ENCODE measurements at places on chromosomes 2 and 18.

DNA sequence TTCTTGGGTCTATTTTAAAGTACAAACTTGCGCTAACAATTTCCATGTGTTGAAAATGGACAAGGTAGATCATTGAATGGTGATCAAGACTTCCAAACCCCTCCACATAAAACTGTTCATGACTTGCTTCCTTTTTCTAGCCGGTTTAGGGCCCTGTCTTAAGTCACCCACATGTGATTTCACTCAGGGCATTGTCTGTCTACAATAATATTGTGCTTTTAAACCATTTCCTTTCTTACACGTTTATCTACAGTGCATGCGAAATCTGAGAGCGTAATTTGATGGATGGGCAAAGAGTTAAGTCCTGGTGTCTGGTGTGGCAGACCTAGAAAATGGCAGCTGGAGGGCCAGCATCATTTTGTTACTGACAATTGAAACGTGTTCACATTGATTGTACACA lies 2.0 kb upstream of the ZNF516 start:
- DNase-seq = no peak

- DNase-seq = no peak
Observed at GRCh38 chr2:71125506-71126294, 4.3 kb downstream of the MCEE start.

GRCh38 chr2:50722776-50723175 lies 309.2 kb downstream of the NRXN1 start:
- no peak for DNase-seq

GRCh38 chr2:121030523-121030922 lies 254.5 kb downstream of the TFCP2L1 start:
- DNase-seq = no peak

- DNase-seq = no peak
Observed at GRCh38 chr18:47519277-47519676, 267.8 kb upstream of the SKOR2 start.

- DNase-seq = peak; percentile 52
Observed at GRCh38 chr18:47953471-47953931, 23.0 kb upstream of the SMAD2 start.

DNA sequence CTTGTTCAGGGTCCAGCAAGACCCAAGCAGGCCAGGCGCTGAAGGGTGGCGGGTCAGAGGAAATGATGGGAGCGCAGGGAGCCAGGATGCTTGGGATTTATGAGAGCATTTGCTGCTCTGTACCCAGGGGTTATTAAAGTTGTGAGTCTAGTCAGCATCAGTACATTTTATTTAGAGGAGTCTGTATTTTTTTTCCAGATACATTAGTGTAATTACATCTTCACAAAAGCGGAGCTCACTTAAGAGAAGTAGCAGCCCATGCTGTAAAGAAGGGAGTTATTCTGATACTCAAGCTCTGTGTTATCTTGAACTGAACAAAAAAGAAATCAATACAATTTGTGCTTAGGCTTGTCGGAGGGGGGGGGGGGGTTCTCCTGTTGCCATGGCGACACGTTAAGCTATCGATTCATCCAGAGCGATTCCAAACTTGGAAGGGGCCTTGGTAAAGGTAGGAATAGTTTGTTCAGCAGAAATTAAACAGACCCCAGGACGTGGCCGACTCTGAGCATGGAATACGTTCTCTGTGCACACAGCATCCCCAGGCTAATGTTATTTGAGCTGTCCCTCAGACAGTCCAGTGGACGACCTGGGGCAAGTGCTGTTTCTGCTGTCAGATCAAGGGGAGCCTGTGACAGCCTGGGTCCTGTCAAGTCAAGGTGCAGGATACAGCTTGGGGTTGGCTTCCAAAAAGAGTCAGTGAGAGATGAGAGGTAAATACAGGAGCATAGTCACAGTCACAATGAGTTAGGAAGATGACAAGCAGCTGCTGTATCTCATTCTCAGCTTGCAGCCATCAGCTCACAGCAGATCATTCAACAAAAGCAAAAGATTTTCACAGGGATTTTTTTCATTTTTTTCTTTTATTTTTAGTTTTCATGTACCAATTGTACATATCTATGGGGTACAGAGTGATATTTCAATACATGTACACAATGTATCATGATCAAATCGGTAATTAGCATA lies 387.6 kb downstream of the DCDC2C start:
- no peak for DNase-seq

- no peak for DNase-seq
Observed at GRCh38 chr2:239587311-239587731, 186.5 kb upstream of the HDAC4 start.

DNA sequence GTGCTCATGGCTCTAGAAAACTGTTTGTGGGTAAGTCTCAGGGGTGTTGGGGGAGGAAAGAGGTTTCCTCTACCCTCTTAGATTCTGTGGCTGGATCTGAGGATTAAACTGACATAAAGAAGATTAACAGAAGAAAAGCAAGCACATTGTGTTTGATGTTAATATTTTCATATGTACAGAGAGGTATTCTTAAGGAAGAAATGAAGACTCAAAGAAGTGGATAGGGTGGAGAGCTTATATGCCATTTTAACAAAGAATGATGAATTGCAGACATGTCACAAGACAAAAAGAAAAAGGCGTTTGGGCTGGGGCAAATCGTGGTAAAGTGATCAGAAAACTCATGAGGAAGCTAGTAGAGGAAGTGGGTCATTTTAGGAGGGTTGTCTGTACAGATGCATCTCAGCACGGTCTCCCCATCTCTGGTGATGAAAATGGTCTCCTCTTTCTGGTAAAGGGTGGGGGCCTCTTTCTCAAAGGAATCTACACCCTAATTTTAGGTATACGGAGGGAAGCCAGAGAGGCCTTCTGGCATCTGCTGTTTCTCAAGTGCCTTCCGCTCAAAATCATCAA lies 17.8 kb downstream of the FAM110C start:
- DNase-seq = no peak

GRCh38 chr2:68943581-68944568 lies 8.8 kb downstream of the GKN2 start:
- peak; percentile 74 for DNase-seq

DNA sequence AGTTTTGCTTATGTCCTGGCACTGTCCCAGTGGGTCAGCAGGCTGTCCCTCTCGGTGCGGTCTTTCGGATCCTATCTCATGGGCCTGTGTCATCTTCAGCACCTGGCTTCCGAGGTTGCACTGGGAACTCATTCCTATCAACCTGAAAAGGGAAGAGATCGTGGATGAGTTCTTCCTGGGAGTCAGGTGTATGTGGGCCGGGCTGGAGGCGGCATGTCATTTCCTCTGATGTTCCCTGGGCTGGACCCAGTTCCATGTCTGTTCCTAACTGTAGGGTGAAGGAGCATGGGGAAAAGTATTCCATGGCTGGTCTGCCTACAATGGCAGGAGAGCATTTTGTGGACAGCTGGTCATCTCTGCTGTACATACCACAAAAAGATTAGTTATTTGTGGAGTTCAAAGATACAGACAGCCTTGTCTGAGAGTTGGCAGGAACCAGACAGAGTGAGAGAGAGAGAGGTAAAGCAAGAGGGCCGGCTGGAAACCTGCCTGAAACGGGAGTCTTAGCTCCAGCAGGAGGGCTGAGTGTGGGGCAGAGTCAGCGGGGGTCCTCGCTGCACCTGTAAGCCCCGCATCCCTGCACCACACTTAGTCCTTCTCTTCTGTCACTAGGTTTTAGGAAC lies 25.2 kb downstream of the FAM228A start:
- no peak for DNase-seq

GRCh38 chr2:237625777-237626176 lies 1.6 kb upstream of the LRRFIP1 start:
- no peak for DNase-seq

- no peak for DNase-seq
Observed at GRCh38 chr2:112866128-112866835, 29.7 kb upstream of the IL1B start.

- no peak for DNase-seq
Observed at GRCh38 chr18:26255695-26256622, 29.7 kb downstream of the TAF4B start.

- no peak for DNase-seq
Observed at GRCh38 chr2:65626831-65627230, 194.4 kb upstream of the SPRED2 start.

- DNase-seq = peak; percentile 39
Observed at GRCh38 chr2:138060301-138060635, 96.0 kb downstream of the HNMT start.

GRCh38 chr2:174013315-174013751 lies 48.2 kb upstream of the SP3 start:
- peak; percentile 43 for DNase-seq

DNA sequence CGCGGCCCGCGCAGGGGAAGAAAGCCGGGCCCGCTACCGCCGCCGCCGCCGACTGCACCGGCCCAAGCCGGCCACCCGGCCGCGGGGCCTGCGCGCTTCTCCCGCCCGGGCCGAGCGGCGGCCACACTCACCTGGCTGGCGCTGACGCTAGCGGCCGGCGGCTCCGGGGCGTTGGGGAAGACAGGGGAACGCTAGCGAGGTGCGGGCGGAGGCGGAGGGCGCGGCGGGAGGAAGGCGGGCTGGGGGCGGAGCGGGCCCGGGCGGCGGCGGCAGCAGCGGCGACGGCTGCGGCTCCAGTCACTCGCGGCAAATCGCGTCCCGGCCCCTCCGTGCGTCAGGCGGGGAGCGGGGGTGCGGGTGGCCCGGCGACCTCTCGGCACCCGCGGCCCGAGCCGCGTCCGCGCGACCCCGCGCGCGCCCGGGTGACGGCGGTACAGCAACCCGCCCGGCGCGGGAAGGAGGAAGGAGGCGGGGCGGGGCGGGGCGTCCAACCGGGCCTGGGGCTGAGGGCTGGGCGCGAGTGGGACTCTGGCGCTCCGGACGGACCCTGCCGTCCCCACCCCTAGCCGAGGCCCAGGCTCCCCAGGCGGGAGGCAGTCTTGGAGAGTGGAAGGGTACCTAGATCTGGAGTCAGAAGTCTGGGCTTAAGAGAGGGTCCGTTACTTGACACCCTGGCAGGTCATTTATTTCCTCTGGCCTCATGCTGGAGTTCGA lies at the start of gene SESTD1:
Gene SESTD1 (minus strand): TSS at position 465 of the 714 bp plus-strand sequence. CDS start 72,991 bp downstream, outside the sequence.
- DNase-seq = peak; percentile 82

GRCh38 chr2:86301711-86302202 lies 35.7 kb downstream of the REEP1 start:
- no peak for DNase-seq

DNA sequence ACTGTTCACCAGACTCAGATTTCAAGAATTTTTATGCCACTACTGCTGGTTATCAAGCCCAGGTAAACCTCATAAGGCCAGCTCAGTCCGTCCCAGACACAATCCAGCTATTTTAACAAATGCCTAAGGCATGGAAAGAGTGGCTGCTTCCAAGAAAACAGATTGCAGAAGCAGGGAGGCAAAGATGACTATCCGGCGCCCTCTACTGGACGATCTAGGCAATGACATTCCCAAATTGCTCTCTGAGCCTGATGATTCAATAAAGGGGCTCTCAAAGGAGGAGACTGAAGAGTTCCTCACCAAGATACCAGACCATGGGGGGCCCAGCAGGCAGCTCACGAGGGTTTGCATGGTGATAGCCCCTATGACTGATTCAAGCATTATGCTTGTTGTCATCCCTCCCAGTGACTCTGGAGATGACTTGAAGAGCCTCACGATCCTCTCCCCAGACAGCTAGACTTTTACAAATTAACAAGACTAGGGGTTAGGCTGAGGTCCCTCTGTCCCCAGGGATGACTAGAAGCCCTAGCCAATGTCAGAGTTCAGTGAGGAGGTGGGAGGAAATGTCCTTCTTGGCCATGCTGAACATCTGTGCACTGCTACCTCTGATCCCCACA lies 25.0 kb downstream of the SERPINB8 start:
- peak; percentile 85 for DNase-seq
